CD8-positive, alpha-beta memory T cell (primary cell): ENCODE measurements at places on chromosomes 4 and X. TPM values are rescaled to one million over a fixed set of nuclear protein-coding genes. Genes with fewer than 3 reads are reported as not detected.

DNA sequence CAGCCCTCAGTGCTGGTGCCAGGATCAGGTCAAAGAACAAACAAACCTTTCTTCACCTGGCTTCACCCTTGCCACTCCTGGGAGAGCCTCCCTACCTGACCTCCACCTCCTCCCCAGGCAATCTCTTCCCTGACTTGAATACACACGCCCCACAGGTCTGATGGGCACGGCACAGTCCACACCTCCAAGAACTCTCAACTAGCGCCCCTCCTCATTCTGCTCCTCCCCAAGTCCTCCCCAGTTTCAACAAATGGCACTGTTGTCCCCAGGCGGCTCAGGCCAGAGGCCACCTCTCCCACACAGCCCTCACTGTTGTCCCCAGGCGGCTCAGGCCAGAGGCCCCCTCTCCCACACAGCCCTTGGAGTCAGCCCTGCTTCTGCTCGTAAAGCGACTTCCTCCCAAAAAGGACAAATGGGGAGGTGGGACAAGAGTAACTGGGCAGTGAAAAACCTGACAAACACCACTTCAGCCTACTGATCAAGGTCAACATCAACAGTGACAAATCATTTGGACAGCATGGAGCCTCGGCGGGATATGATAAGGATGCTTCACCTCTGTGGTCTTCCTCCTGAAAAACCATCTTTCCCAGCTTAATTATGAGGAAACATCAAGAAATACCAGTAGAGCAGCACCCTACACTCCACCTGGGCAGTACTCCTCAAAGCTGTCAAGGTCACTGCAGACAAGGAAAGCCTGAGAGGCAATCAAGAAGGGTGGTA lies 2.9 kb downstream of the LETM1 start:
- no peak overlapping the region for H3K4me3 ChIP-seq
- H3K36me3 ChIP-seq, result no peaks in the 10 kb centered on the region
- DNase-seq, result no peak
- H3K4me1 ChIP-seq, result peaks cover 17% of the 10 kb centered on the region

GRCh38 chr4:38400946-38401345 lies 263.1 kb upstream of the KLF3 start:
- H3K27me3 ChIP-seq, result no peaks in the 10 kb centered on the region
- no peaks in the 10 kb centered on the region for H3K36me3 ChIP-seq
- H3K4me3 ChIP-seq, result no peak overlapping the region
- H3K4me1 ChIP-seq, result no peaks in the 10 kb centered on the region

The GPRIN3 gene
- polyA plus RNA-seq, result 16.5 TPM

DNA sequence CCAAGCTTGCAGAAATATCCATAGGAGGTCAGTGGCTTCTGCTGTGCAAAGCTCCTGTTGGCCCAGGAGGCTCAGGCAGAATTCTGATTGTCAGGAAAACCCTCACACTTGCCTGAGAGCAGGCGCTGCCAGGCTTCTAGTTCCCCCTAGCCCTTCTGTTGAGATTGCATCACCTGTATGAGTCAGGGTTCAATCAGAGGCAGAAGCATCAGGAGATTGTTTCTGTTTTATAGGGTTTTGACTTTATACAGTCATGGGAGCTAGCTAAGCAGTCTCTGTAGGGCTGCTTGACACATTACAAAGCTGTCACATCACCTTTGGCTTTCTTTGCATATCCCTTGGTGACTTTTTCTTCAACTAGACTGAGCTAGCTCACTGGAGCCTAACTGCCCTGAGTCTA lies 27.8 kb downstream of the DIPK2B start:
- H3K4me3 ChIP-seq, result no peak overlapping the region
- no peaks in the 10 kb centered on the region for H3K36me3 ChIP-seq
- DNase-seq, result no peak
- no peak overlapping the region for H3K27ac ChIP-seq
- H3K4me1 ChIP-seq, result no peaks in the 10 kb centered on the region

DNA sequence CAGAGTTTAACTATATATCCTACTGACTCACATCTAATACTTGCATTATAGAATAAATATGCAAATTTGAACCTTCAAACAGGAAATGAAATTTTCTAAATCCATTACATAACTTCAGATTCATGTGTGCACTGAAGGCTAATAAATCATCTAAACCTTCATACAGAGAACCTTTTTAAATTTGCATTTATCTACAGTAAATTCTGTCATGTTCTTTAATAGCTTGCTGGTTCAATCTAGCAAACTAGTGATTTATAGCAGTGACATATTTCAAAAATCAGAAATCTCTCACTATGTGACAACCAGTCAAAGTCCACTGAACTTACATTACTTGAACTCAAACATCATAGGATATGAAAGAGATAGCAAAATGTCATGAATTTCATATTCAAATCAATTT lies 65.1 kb downstream of the LRBA start:
- H3K4me3 ChIP-seq, result no peak overlapping the region
- H3K27me3 ChIP-seq, result no peaks in the 10 kb centered on the region
- no peak overlapping the region for H3K27ac ChIP-seq
- H3K4me1 ChIP-seq, result peaks cover 21% of the 10 kb centered on the region

The PNMA3 gene
- 0.30 TPM for polyA plus RNA-seq

- DNase-seq, result no peak
- no peaks in the 10 kb centered on the region for H3K36me3 ChIP-seq
- H3K4me3 ChIP-seq, result no peak overlapping the region
These were observed 27.1 kb upstream of the STX18 start for GRCh38 chr4:4568806-4569427.

DNA sequence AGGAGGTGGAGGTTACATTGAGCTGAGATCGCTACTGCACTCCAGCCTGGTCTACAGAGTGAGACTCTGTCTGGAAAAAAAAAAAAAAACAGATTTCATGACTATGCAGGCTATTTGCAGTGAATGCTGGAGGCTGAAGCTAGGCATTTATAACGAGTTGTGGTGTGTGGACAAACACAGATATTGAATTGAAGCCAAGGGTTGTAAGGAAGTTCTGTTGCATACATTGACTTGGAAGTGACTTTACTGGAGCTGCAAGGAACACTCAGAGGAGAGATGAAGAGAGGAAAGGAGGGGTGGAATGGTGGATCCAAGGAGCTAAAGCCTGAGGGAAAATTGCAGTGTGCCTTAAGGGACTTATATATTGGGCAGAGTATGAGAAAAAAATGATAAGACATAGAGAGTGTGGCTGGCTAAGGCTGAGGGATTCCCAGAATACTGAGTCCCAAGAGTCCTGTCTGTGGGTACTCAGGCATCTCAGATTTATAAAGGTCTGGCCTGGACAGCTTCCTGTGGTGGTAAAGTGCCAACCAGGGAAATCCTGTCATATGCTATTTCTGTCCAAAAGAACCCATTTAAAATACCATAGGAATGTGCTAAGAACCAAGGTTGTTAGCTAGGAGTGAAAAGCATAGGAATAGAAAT lies 87.8 kb upstream of the GUCY1A1 start:
- no peak overlapping the region for H3K4me3 ChIP-seq
- no peak for DNase-seq
- H3K27ac ChIP-seq, result no peak overlapping the region
- H3K4me1 ChIP-seq, result no peaks in the 10 kb centered on the region

DNA sequence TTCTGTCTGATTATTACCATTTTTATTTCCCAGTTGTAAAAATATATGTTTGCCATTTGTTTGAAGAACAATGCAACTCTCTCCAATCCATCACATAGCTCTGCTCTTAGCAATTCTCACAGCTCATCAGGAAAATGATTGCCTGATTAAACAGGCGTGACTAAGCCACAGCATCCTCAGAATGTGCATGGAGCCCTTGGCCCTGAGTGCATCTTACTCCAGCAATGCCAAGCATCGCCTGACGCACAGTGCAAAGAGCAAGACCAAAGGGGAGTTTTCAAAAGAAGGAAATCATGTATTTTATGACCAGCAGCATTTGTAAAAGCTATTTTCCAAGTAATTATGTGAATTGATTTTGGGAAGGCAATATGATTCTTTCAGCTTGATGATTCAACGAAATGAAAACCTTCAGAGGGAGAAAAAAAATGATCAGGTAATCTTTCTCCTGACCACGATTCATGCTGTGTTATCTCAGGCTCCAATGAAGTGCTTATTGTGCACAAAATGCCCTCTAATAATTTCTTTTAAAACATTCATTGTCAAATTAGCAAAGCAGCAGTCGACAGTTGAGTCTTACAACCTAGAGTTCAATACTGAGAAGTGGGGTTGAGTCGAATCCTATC lies 138.0 kb upstream of the FAM9B start:
- no peak overlapping the region for H3K27ac ChIP-seq
- DNase-seq, result no peak
- H3K4me3 ChIP-seq, result no peak overlapping the region
- H3K36me3 ChIP-seq, result no peaks in the 10 kb centered on the region
- H3K4me1 ChIP-seq, result no peaks in the 10 kb centered on the region

DNA sequence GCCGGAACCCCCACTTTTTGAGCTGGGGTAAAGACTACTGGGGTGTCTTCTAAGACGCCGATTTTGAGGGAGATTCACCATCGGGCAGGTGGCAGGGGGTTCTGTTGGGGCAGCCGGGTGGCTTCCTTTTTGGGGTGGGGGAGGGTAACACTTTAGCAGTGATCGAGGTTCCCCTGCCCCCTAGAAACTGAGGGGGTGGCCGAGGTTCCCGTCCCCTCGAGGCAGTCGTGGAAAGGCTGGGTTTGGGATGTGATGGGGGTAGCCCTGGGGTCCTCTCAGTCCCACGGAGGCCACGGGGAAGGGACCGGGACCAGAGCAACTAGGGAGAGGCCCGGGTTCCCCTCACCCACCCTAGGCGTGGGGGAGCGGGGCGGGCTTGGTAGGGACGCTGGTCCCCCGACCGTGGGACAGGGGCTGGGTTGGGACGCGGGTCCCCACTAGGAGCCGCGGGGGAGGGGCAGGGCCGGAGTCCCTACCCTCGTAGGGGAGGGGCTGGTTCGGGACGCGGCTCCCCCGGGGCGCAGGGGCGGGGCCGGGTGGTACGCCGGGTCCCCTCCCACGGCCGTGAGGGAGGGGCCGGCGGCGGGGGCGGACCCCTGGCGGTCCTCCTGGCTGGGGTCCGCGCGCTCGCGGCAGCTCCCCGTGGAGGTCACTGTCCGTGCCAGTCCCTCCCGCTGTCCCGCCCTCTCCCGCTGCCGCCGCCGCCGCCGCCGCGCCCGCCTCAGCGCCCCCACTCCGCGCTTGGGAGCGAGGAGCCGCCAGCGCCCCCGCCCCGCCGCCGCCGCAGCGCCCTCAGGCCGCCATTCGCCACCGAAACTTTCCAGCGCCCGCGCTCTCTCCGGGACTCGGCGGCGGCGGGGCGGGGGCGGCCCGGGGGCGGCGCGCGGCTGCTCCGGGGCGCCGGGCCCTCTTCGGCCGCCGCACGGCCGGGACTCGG lies at the start of gene TBL1X:
Gene TBL1X, plus strand, starts transcription at position 624 of the 937 bp plus-strand sequence. CDS start 188,529 bp downstream, outside the sequence.
- H3K36me3 ChIP-seq, result no peaks in the 10 kb centered on the region
- DNase-seq, result peak; percentile 57
- peaks cover 28% of the 10 kb centered on the region for H3K4me1 ChIP-seq
- peak within 1 kb of the TSS; percentile 22 for H3K4me3 ChIP-seq
- H3K27ac ChIP-seq, result peak within 1 kb of the TSS; percentile 54

The CISD2 gene
- polyA plus RNA-seq, result 36.0 TPM
